ENCODE measurements at places on chromosomes 2 and 18. TPM values are rescaled to one million over a fixed set of nuclear protein-coding genes. Genes with fewer than 3 reads are reported as not detected.

Gene SEPTIN10
- total RNA-seq = 93.5 TPM

Gene SPP2
- total RNA-seq = not detected

Gene UGT1A10
- not detected for total RNA-seq

Gene ANKMY1
- 4.0 TPM for total RNA-seq

Gene CCDC68
- 1.3 TPM for total RNA-seq

Gene ALPP
- not detected for total RNA-seq

Gene GDF7
- 5.5 TPM for total RNA-seq

Gene CERKL
- total RNA-seq = not detected

Gene TTN
- 1.3 TPM for total RNA-seq

Gene LYPD6
- total RNA-seq = 7.4 TPM

Gene MEP1B
- total RNA-seq = not detected

Gene MFSD6
- 4.6 TPM for total RNA-seq

Gene IL1B
- total RNA-seq = 0.61 TPM

Gene PRSS56
- not detected for total RNA-seq

Gene DPP10
- total RNA-seq = not detected

Gene C1QL2
- total RNA-seq = 0.15 TPM

Gene KIAA2012
- not detected for total RNA-seq

Gene RPRM
- total RNA-seq = not detected

Gene ARHGAP25
- 0.32 TPM for total RNA-seq

Gene LIMS4
- total RNA-seq = 18.1 TPM

Gene REEP1
- total RNA-seq = under 0.01 TPM

Gene GPAT2
- 8.8 TPM for total RNA-seq

Gene CAVIN2
- total RNA-seq = 82.5 TPM
